Peyer's patch (tissue), 4 donors: ENCODE measurements at places on chromosomes 5 and 9. TPM values are rescaled to one million over a fixed set of nuclear protein-coding genes. Genes with fewer than 3 reads are reported as not detected.

DNA sequence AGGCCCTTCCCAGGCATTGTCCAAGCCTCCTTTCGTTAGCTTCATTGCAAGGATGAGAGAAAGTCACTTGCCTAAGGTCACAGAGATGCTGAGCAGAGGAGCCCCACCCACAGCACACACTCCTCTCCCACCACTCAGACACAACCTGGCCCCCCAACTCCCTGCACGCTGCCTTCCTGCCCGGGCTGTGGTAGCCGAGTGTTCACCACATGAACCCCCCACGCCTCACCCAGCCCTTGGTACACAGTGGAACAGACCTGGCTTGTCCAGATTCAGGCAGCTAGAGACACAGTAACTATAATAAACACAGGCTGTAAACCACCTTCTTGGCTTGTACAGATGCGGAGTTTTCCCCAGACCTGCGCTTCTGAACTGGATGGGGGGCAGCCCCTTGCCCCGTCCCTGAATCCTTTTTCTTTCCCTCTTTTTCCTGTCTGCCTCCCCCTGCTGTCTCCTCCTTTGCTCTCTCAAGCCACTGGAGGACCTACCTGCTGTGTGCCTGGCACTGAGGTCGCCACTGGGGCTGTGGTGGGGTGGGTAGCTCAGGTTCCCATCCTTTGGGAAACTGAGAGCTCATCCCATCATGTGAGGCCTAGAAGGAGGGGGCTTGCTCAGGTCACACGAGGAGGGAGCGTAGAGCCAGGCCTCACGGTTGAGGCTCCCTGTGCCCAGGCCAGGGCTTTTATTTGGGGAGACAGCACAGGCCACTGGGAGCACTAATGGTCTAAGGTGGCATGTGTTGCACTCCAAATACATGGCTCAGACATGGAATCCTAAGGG, 55.7 kb upstream of the SYNPO start:
- DNase-seq: no peak

The GNPDA1 gene
- 14.9 TPM for total RNA-seq

The SKIC3 gene
- total RNA-seq: 84.2 TPM

DNA sequence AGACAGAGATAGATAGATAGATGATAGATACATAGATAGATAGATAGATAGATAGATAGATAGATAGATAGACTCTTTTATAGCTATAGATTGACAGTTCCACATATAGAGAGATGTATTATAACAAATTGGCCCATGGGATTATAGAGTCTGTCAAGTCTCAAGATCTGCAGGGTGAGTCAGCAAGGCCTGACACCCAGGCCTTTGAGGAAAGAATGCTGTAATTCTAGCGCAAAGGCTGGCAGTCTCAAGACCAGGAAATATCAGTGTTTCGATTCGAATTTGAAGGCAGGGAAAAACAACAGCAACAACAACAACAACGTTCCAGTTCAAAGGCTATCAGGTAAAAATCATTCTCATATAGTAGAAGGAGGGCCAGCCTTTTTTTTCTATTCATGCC, 339.2 kb upstream of the CDH9 start:
- no peak for DNase-seq

The CCNI2 gene
- 7.4 TPM for total RNA-seq
